C1 segment of cervical spinal cord (tissue), 14 donors: ENCODE measurements at places on chromosomes 3 and 15.

DNA sequence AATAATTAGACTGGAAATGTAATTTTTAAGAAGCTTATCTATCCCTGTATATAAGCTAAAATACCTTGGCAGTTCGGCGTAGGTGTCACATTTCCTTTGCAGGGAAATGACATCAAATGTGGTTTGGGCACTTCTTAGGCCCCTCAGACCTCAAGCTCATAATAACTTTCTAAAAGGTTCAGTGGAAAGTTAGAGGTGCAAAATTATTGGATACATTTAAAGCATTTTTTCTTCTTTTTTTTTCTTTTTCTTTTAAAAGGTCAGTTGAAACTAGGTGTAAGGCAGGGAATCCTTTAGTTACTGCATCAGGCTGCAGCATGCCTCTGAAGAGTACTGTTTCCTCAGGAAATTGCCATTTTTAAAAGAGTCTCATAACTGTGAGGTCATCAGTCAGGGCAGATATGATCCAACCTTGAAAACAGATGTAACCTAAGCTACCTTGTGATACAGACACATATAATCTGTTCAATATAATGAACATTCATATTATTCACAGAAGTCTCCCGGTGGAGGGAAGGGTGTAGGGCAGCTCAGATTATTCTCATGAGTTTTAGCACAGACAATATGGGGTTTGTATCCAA is 4.8 kb downstream of the SACM1L start:
- DNase-seq = no peak

- no peak for DNase-seq
These were observed 126.7 kb downstream of the LPP start for GRCh38 chr3:188280627-188281026.

GRCh38 chr3:63654211-63654610 is 1.7 kb downstream of the SNTN start:
- DNase-seq = no peak

GRCh38 chr3:123750209-123750608 is 133.9 kb downstream of the MYLK start:
- no peak for DNase-seq

DNA sequence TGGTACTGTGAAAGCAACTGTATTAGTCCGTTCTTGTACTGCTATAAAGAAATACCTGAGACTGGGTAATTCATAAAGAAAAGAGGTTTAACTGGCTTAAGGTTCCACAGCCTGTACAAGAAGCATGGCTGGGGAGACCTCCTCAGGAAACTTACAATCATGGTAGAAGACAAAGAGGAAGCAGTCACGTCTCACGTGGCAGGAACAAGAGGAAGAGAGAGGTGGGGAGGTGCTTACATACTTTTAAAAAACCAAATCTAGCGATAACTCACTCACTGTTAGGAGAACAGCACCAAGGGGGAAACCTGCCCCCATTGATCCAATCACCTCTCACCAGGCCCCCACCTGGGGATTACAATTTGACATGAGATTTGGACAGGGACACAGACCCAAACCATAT is 48.9 kb downstream of the IQGAP1 start:
- no peak for DNase-seq

DNA sequence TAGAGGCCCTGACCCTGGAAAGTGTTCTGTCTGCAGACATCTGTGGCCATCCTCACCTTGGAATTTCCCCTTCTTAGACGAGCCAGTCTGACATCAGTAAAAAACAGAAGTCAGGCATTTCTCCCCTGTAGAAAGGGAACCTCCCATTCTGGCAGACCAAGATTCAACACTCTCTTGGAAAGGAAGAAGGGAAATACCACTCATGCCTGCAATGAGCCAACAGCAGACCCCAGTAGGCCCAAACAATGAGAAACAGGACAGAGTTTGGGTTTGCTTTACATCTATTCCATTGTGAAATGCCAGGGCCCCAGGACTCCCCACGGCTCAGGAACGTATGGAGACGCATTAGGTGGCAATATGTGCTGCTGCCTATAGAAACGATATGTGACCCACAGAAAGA is 264.0 kb upstream of the NSMCE3 start:
- no peak for DNase-seq

DNA sequence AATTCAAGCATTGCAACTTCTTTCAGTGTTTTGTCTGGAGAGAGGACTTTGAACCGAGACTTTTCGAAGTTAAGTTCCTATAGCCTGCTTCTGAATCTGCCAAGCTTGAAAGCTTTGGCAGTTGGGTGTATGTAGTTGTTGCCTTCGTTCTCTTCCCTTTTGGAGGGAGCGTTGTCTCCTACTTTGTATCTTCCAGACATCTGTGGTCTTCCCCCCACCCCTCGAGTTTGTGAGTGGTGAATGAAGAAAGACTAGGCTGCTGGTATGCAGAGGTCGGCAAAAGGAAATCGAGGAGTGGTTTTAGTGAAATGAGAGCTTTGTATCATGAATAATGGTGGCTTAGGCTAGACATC is 1.3 kb downstream of the CTNNB1 start:
- peak; percentile 26 for DNase-seq
